ENCODE measurements at places on chromosomes 3 and 15.

DNA sequence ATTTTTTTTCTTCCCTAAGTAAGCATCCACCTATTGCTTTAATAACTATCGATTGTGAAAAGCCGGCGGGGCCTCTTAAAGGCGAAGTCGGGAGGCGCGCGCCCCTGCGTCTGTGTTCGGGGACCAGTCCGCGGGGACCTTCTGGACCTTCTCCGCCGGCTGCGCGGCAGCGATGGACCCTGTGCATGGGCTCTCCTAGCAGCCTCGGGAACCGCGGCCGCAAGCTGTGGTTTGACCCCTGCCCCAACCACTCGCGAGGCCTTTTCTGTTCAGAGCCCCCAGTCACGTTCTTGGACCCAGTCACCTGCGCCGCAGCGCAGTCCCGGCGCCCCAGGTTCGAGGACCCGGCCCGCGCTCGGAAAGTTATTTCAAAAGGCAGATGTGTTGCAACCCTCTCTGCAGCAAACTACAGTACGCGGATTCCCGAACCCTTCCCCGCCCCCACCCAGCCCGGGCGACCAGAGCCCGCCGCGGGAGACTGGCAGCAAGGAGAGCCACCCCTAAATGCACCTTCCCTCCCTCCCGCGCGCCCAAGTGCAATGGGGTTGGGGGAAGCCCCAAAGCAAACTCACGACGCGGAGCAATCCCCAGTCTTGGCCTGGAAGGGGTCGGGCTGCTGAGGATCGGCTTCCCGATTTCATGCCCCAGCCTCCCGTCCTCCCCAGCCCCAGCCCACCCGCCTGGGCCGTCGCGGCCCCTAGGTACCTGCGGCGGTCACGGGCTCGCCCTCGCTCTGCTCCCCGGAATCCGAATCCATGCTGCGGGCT lies 684 bp downstream of the TNFAIP8L3 start:
- DNase-seq = peak; percentile 67

- DNase-seq = no peak
Observed at GRCh38 chr15:53009093-53009492, 219.0 kb upstream of the ONECUT1 start.

DNA sequence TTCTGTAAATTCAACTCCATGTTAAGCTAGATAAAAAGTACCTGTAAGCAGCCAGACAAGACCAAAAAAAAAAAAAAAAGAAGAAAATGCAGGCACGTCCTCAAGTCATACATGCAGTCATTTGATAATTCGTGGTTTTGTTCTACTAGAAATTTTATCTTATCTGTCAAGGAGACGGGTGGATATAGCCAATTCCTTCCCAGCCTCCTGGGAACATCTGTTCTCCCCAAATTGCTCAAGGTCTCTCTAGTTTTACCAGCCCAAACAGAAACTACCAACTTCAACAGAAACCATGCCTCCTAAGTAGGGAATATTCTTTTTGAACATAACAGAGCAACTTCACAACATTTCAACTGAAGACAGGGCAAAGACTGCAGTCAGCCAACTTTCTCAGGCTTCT lies 19.5 kb downstream of the RYK start:
- DNase-seq = no peak

DNA sequence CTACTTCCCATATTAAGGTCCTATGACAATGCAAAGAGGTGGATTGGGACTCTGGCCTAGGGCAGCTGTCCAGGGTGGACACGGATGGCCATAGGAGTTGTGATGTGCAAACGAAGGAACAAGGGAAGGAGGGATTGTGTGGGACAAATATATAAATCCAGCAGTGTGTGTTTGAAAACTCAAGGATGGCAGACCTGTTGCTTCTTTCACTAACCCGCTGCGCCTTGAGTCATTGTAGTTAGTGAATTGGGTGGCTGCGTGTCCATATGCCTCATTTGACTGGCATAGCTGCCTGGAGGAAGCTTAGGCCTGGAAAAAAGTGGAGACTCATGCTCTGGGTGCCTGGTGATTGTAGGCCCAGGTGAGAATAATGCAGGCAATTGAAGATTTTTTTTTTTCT lies 334.7 kb downstream of the THSD4 start:
- no peak for DNase-seq

DNA sequence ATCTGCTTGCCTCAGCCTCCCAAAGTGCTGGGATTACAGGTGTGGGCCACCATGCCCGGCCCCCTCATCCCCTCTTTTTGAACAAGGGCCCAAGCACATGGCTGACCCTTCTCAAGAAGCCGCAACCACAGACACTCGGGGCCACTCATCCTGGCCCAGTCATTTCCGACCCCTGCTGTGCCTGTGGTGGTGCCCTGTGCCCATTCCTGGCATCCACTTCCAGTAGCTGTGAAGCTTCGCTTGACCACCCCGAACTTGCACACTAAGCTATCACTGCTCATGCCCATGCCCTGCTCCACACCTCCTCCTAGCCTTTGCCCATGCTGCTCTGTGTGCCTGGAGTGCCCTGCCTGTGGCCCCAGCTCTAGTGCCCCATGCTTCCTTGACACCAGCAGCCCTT lies 8.3 kb downstream of the TMEM44 start:
- DNase-seq = no peak

DNA sequence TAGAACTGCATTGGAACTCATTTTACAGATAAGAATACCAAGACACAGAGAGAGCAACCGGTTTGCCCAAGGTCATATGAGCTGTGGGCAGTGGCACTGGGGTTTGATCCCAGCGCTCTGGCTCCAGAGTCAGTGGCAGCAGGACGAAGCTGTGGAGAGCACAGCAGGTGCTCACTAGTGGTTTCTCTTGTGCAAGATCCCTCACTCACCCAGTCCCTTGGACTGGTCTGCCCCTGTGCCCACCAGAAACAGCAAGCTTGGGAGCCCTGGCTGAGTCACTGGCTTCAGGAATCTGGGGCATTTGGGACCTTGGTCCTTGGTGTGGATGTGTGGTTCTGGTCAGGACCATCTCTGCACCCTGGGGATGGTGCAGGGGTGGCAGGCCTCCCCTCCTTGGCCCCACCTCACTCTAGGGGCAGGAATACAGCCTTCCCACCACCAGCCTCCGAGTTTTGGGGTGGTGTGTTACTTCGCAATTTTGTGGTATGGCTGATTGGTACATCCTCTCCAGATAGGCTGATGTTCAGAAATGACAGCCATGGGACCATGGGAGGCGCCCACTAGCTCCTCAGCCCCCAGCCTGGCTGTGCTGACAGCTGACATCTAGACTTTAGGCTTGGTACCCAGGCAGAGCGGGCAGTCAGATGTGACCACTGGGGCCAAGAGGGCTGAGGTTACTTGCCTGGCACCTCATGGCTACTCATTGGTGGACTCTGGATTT lies 104.6 kb downstream of the LSM3 start:
- DNase-seq = no peak

- no peak for DNase-seq
Observed at GRCh38 chr3:182803596-182803995, 10.3 kb downstream of the ATP11B start.

- no peak for DNase-seq
Observed at GRCh38 chr3:33424606-33425452, 15.4 kb downstream of the UBP1 start.

DNA sequence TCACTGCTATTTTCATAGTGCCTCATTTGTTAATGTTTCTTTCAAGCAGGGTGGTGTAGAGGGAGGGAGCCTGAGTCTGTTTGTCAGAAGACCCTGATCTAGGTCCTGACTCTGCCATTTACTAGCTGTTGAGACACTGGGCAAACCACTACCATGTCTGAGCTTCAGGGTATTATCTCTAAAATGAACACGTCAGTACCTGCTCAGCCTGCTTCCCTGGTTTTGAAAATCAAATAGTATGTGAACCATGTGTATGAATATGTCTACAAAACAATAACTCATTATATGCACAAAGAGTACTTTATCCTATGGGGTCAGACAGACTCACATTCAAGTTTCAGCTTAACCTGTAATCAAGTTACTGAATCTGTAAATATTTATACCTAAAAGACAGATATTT lies 25.1 kb downstream of the SYNPR start:
- DNase-seq = no peak

DNA sequence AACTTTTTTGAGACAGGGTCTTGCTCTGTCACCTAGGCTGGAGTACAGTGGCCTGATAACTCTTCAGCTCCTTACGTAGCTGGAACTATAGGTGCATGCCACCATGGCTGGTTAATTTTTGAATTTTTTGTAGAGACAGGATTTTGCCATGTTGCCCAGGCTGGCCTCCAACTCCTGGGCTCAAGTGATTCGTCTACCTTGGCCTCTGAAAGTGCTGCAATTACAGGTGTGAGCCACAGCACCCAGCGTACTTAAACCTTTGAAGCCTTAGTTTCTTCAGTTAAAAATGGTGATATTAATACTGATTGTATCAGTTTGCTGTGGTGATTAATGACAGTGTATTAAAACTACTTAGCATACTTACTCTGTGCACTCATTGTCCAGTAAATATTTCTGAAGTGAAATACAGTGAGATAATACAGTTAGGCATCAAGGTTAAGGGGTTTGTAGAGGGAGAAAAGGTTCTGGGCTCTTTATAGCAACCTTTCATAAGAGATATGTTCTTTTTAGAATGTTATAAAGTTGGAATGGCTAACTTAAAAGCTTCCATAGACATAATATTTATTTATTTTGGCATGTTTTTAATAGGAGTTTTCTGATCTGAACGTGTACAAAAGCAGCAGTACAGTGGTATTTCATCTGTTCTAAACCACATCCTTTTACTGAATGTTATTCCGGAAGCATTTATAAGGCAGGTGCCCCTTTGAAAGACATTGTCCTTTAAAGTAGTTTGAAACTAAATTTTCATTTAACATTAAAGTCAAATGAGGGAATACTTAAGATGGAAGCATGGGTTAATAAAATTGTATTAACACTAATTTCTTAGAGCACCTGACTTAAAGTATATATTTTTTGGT lies 23.6 kb downstream of the NCK1 start:
- DNase-seq = no peak

DNA sequence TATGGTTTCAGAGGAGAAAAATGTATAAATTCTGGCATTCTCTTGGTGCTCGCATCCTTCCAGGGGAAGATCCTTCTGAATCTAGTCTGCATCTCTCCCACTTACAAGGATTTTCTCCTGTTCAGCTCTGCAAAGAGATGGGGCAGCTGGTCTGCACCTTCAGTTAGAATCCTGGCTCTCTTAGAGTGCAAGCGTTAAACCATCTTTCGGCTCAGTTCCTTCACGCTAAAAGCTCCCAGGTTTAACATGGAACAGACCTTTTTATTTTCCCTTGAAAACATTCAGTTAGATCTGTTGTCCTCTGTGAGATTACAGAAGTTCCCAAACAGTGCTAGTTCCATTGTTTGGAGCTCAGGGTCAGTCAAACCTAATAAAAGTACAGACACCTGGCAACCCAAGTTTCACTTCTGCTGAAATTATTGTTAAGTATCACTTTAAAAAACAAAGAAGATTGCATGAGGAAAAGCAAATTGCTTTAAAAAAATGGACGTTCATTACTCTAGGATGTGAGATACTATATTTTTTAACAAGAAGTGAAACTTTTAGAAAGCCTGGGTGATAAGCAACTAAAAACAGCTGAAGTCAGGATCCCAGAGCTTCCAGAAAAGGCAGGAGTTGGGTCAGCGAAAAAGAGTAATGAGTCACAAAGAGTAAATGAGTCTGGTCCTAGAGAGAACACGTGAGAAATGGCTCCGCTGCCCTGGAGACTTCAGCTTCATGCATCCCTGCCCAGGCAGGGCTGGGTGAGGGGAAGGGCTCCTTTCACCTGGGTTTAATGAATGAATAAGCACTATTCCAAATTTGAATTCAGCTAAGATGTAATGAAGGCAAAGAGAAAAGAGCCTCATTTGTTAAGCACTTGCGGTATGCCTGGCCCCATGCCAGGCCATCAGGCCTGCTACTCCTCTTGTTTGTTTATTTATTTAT lies 63.3 kb downstream of the ABTB1 start:
- peak; percentile 73 for DNase-seq

DNA sequence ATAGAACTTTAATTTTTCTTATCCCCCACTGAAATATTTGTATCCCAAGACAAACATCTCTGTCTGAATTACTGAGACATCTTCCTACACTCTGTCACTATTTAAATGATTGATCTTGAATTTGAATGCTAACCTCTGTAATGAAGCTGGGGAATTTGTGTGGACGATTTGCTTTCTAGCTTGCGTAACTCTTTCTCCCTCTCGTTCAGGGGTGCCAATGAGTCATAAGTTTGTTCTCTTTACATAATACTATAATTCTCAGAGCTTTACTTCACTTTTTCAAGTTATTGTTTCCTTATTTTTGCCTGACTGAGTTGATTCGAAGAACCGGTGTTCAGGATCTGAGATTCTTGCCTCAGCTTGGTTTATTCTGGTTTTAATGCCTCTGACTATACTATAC lies 783.3 kb upstream of the CADM2 start:
- DNase-seq = no peak

DNA sequence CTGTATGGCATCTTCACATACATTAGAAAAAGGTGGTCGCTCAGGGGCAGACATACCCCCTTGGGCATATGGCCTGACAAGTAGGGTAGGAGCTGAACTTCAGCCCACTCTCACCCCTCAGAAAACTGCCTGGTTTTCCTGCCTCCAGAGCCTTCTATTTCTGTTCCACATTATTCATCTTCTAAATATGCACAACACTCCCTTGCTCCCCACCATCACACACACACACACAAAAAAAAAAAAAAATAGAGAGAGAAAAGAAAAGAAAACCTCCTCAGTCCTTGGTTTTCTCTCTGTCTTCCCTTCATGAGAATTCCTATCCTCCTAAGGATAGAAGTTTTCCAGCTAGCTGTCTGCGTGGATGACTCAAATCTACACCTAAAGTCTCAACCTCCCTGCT lies 5.6 kb upstream of the ROPN1 start:
- no peak for DNase-seq

DNA sequence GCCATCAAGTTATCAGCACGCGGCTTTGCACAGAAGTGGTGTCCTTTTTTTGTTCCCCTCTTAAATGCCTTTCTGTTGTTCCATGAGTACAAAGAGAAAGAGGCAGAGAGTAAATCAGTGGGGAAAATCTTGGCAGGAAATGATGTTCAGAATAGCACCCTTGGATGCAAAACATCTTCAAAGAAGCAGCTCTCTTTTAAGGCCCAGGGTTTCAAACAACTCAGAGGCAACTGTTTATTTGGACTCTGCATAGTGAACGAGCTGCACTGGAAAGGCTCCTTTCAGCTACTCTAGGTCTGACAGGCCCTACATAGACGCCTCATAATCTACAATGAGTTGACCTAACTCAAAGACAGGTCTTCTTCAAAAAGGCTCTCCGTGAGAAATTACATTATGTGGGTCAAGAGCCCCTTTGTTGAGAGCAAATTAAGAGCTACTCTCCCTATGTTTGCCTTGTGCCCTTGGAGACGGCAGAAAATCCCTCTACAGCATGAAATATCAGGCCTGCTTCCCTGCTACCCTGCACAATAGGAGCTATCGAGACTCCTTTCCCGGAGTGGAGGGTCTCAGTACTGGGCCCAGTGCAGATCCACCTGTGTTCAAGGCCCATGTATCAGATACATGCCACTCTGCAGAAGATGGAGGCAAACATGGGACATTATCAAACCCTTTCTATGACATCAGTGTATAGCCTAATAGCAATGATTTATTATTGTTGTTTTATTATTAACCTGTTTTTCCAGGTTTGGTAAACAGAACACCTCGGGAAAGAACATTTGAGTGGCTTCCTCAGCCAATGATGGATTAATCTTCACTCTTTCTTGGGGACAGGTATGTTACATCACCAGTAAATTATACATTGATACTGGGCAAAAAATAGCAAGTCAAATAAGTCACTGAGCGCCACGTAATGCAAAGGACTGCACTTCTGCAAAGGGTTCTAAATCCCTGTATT lies 53.1 kb downstream of the HEG1 start:
- no peak for DNase-seq
